HT-29 (cell line): ENCODE measurements at places on chromosomes 2 and 18. TPM values are rescaled to one million over a fixed set of nuclear protein-coding genes. Genes with fewer than 3 reads are reported as not detected.

DNA sequence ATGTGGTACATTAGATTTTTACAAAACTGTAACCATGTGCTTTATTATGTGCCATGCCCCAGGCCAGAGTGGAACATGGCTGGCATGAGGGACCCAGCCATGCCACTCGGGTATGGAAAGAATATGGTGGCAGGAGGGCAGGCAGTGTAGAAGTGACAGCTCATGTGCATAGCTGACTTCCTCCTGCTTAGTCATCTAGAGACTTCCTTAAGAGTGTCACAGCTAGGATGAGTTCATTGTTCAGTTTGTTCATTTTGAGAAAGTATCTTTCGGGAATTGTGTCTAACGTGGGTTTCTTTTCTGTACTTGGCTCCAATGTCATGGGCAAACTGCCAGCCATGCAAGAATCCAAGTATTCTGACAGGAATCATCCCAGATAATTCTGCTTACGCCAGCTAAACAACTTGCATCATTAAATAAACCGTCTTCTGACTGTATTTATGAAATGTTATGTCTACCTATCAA is 94.3 kb upstream of the ITGB6 start:
- no peak for DNase-seq

Gene PROM2
- total RNA-seq, result 72.2 and 75.5 TPM in 2 replicates

DNA sequence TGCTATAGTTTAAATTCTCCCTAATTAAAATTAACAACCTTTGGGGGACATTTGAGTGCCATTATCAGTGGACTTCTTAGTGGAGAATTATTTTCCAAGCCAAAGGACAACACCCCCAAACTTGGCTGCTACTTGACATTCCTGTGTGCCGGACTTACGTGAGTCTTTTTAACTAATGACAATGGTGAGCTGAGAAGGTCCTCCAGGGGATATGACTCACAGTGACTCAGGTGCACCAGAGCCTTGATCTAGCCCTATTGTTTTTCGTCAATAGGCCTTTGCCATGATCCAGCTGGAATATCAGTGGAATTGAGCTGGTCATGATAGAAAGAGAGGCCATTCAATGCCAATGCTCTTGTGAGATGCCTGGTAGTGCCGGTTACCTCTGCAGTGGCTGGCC is 118.1 kb upstream of the CXCR4 start:
- DNase-seq, result peak; percentile 8

Gene MERTK
- 0.34 and 0.46 TPM in 2 replicates for total RNA-seq

Gene CEBPZOS
- 20.1 and 26.7 TPM in 2 replicates for total RNA-seq

DNA sequence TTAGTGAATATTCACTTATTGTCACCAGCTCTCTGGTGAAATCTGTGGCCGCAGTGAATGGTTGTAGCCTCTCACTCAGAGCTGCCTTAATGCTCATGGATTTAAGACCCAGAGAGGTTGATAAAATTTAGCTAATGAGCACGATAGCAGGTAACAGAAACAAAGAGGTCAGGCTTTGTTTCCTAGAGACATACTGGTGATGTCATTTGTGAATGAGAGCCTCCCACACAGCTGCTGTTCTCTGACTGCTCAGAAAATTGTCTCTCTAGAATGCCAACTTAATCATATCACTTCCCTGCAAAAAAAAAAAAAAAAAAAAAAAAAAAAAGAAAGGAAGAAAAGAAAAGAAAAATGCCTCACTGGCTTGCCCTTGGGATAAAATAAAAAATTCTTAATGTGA is 411.7 kb upstream of the MYT1L start:
- DNase-seq, result no peak

DNA sequence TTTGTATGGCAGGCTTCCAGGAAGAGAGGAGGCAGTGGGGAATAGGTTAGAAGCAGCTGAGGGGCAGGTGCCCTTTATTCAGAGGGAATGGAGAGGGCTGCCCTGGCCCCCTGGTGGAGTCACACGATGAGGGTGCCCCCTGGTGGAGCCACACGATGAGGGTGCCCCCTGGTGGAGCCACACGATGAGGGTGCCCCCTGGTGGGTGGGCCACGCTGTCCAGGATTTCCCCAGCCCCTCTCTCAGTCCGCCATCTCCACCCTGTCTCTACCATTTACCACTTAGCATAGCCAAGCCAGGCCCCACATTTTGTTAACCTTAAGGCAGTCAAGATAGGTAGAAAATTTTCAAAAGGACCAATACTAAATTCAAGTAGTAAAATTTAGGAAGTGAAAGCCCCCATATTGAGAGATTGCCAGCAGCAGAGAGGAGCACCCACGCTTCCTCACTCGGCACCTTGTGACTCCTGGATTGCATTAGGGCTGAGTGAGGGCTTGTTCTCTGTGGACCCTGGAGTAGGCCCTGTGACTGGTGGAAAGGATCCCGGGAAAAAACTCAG is 10.4 kb upstream of the FAM228A start:
- peak; percentile 32 for DNase-seq

Gene IWS1
- total RNA-seq, result 34.8 and 43.1 TPM in 2 replicates

GRCh38 chr2:170481201-170481600 is 233.9 kb upstream of the SP5 start:
- no peak for DNase-seq

Gene SOCS6
- total RNA-seq, result 18.0 and 21.1 TPM in 2 replicates

DNA sequence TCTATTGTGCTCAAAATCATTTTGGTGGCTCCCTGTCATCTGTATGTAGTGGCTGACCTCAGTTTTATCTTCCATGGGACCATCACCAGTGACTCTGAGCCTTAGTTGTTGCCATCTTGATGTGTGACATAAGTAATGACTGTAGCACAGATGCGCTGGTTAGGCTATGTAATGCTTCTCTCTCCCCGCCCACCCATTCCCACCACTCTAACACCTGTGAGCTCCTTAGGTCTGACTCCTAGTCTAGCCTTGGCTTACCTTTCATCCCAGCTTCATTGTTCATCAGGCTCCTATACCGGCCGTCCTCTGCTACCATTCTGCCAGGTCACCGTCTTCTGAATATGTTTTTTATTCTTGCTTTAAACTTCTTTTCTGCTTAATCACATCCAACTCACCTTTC is 17.2 kb downstream of the MYO1B start:
- DNase-seq, result no peak

DNA sequence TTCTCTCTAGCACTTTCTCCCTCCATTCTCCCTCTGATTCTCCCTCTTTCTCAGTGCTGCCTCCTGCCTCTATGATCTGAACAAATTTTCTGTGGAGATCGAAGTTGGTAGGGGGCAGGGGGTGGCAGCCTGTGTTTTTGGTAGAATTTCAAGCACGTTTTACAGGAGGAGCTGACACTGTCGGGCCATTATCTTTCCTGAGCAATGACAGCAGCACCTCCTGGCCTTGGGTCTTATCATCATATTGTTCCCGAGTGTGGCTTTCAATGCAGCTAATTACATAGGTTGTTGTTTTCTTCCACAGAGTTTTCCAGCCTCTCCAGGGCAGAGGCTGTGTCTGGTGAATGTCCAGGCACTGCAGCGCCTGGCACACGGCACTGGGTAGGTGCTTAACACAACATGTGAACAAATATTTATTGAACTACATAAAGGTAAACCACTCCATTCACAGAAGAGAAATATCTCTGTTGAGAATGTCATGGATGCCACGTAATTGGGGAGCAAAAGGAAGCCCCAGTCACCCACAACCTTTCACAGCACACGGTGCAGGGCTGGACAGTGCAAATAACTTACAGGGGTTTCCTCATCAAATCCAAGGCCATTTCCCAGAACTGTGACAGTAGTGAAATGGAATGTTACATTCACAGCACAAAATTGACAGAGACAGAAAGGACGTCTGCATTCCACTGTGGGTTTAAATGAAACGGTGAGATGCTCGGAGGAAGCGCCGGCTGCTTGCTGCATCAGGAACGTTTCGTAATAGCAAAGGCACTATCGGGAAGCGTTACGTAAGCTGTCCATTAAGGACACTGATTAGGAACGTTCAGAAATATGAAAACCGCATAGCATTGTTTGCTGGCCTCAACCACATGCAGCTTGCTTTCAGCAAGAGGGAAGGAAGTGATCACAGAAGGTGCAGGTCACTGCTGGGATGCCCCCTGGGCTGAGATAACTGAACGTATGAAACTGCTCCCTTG is 6.5 kb upstream of the KCNG2 start:
- DNase-seq, result no peak

DNA sequence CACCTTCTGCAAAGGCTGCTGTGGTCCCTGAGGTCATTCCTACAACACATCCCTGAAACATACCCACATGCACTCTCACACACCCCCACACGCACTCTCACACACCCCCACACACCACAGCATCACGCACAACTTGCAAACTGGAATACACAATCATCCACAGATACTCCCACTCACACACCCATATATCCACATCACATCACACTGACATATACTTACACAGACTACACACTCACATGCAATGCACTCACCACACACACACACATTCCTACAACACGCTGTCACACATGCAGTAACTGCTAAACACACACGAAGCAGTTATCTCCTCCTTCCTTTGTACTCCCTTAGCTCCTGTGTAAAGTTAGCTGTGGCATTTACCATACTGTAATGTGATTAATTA is 57.1 kb upstream of the PKDCC start:
- DNase-seq, result no peak

DNA sequence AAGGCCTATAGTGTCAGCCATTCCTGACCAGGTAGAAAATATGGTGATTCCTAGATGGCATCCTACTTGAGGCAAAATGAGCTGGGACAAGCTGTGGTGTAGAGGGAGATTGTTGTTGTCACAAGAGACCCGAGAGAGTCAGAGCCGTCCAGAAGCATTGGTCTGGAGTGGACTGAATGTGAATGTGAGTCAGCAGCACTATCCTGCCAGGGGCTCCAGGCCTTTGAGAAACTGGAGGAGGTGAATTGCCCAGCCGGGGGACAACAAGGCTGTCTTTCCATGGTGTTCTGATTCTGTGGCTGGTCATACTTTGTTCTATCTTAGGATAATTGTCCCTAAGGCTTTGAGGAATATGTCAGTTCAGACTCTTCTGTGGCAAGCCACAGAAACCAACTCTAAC is 29.4 kb upstream of the EIF2AK3 start:
- no peak for DNase-seq

DNA sequence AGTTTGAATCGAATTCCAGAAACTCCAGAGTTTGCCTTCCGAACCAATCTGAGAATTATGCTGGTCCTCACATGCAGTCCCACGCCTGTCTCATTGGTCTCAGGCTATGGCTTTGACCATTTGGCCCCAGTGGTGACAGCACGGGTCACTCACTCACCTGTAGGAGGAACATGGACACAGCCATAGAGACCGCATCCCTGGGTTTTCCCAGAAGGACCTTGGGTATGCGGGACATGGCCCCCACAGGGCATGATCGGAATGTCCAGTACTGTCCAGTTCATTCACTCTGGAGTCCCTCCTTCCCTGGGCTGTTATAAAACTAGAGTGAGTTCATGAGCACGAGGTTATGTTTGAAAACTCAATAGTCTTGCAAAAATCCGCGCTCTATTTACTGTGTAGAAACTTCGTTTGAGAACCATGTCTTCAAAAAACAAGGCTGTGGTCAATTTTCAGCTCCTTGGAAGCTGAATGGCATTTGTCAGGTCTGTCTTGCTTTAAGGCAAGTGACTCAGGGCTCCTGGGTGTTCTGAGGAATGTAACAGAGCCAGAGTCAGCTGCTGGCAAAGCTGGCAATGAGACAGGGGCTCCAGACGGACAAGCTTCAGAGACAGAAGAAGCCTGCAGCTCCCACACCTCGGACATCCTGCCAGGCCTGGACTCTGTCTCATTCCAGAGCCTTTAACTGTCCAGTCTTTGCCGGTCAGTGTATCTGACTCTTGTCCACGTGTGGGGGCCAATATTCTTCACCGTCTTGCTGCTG is 86.7 kb upstream of the TMEM18 start:
- DNase-seq, result no peak

DNA sequence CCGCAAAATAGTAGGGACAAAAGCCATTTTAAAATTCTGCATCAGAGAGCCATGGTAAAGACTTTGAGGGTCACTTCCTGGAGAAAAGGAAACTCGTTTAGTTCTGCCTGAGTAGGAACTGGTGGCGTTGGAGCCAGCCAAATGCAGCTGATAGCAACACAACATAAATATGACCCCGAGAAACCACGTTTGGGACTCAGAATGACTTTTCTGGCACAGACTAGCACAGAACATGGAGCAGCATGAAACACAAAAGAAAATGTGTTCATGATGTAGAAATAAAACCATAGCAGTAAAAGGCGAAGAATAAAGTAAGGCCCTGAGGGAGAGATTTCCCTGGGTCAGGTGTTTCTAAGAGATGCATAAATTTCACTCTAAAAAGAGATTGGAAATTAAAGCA is 149.2 kb upstream of the KLHL29 start:
- no peak for DNase-seq

Gene MALL
- 82.0 and 83.0 TPM in 2 replicates for total RNA-seq

- no peak for DNase-seq
Measured at GRCh38 chr2:174786066-174786725, 21.9 kb upstream of the CHRNA1 start.

GRCh38 chr2:224820283-224820991 is 104.3 kb upstream of the CCDC195 start:
- peak; percentile 11 for DNase-seq

DNA sequence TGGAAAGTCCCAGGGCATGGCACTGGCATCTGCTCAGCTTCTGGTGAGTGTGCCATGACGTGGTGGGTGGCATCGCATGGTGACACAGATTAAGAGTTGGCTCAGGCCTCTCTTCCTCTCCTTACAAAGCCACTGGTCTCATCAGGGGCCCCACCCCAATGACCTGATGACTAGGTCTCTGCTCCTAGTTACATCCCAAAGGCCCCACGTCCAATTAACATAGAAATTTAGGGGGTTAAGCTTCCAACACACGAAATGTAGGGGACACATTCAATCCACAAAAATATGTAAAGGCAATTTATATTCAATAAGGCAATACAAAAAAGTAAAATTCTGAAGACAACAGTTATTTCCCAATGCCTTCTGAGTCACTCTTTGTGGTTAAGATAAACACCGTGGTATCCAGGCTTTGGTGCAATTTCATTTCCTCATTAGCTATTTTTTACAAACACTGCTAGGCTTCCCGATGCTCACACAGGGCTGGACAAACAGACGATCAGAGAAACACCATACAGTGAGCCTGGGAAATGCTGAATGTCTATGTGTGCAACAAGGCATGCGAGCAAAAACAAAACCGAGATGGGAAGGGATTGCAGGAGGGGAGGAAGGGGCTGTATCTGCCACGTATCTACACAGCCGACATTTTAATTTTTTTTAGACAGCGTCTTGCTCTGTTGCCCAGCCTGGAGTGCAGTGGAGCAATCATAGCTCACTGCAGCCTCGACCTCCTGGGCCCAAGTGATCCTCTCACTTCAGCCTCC is 67.2 kb downstream of the MBP start:
- peak; percentile 62 for DNase-seq

Gene UGT1A3
- 1.2 and 1.6 TPM in 2 replicates for total RNA-seq

Gene ACMSD
- total RNA-seq, result not detected in 2 replicates

Gene TM4SF20
- 0.36 TPM in 1 of 2 replicates, not detected in the other for total RNA-seq

Gene BMPR2
- total RNA-seq, result 5.0 and 9.7 TPM in 2 replicates

Gene FAM228B
- 0.76 and 4.5 TPM in 2 replicates for total RNA-seq
